ENCODE measurements at places on chromosomes 16 and 17. TPM values are rescaled to one million over a fixed set of nuclear protein-coding genes. Genes with fewer than 3 reads are reported as not detected.

The ANKRD40CL gene
- not detected for total RNA-seq

The TRPV3 gene
- 1.4 TPM for total RNA-seq

The KCTD11 gene
- 6.8 TPM for total RNA-seq

The KRTAP9-4 gene
- not detected for total RNA-seq

The KLHL11 gene
- total RNA-seq, result 26.0 TPM

The IL17C gene
- total RNA-seq, result not detected

The MYH13 gene
- 0.09 TPM for total RNA-seq

The IRX3 gene
- 0.65 TPM for total RNA-seq

The ATXN2L gene
- total RNA-seq, result 27.4 TPM

The KRT33B gene
- 0.14 TPM for total RNA-seq

The SMIM36 gene
- total RNA-seq, result not detected

The TRAPPC1 gene
- total RNA-seq, result 42.0 TPM

The ZNF750 gene
- not detected for total RNA-seq

The DPEP1 gene
- 0.65 TPM for total RNA-seq

All from smooth muscle cell of bladder (primary cell).